GDM1 (cell line): ENCODE measurements at places on chromosomes 3 and 15.

GRCh38 chr3:35383216-35383615, 256.1 kb upstream of the ARPP21 start:
- no peak for DNase-seq

GRCh38 chr3:103513003-103513402, 1078.2 kb downstream of the ZPLD1 start:
- DNase-seq: no peak

GRCh38 chr3:100097919-100098783, 16.1 kb downstream of the FILIP1L start:
- no peak for DNase-seq

GRCh38 chr3:25662736-25663320, 1.9 kb downstream of the TOP2B start:
- DNase-seq: no peak

DNA sequence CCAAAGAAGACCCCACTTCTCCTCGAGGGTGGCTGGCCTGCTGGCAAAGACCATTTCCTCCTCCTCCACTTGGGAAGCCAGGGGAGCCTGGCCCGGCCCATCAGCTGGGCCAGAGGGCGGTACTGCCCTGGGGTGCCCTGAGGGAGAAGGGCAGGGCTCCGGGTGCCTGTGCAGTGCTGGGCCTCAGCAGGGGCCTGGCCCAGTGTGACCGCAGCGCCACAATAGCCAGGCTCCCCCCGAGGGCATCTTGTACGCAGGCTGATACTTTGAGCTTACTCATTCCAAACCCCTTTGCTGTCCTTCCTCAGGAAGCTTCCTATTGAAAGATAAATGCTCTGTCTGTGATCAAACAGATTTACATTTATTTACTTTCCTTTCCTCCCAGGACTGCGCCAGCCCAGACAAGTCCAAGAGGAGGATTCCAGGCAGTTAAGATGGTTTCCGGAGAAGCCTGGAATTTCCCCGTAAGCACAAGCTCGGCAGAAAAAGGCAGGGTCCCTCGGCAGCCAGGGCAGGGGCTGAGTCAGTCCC, 240.1 kb downstream of the XXYLT1 start:
- no peak for DNase-seq

DNA sequence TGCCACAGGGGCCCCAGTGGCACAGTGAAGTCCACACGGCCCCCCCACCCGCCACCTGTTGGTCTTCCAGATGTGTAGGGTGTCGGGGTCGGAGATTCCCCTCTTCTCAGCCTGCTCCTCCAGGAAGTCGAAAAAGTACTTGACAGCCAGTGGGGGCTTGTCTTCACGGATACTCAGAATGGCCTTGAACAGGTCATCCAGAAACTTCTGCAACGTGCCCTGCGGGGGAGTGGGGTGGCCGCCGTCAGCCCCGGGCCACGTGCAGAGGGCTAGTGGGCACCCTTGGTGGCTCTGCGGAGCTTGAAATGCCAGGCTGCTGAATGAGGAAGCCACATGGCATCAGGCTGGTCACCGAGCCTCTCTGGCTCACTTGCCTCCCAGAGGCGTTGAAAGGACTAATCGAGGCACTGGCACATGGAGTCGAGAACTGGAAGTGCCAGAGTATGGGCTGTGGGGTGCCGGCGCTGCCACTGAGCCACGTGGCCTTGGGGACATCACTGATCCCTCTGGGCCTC, 16.6 kb downstream of the H1-8 start:
- no peak for DNase-seq

DNA sequence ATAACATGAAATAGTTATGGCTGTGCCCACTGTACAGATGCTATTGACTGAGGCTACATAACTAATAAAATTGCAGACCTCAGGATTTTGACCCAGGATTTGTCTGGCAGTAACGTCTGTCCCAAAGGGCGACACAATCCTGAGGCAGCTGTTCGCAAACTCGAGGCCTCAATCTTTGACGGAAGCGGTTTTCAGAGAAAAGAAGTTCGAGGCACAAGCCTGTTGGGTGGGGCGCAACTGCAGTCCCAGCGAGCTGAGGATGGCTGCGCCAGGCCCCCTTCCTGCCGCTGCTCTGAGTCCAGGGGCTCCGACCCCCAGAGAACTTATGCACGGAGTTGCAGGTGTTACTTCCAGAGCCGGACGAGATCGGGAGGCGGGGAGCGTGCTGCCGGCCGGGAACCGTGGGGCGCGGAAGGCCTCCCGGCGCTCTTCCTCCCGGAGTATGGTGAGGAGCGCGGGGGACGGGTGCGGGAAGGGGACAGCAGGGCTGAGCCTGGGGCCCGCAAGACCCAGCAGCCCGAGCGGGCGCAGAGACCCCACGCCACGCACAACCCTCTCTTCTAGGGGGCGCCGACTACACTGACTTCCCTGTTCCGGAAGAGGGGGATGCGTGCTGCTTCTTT, at the start of gene PARP15:
PARP15 (plus strand) TSS at position 242 of the 623 bp plus-strand sequence; CDS start at position 260, 18 bp downstream.
- no peak for DNase-seq

- DNase-seq: no peak
These were observed 8.3 kb downstream of the STARD5 start for GRCh38 chr15:81315452-81316175.

DNA sequence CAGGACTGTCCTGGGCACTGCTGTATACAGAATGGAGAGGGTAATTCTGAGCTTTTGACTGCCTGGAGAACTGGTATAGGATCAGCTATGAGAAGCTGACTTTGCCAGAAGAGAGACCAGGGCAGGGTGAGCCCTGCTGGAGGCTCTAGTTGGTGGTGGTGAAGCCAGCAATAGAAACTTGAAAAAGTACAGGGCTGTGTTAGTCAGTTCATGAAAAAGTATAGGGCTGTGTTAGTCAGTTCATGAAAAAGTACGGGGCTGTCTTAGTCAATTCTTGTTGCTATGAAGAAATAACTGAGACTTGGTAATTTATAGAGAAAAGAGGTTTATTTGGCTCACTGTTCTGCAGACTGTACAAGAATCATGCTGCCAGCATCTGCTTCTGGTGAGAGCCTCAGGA, 63.5 kb upstream of the C2CD4B start:
- DNase-seq: no peak
